Body of pancreas (tissue), 4 donors: ENCODE measurements at places on chromosomes 3 and 15. TPM values are rescaled to one million over a fixed set of nuclear protein-coding genes. Genes with fewer than 3 reads are reported as not detected.
A peak's percentile ranks its signal among the peaks of the same experiment; 100 is the strongest.

GRCh38 chr15:100911086-100911485, 8.1 kb upstream of the LRRK1 start:
- H3K27me3 ChIP-seq, result no peaks in the 10 kb centered on the region
- no peaks in the 10 kb centered on the region for H3K36me3 ChIP-seq
- no peak for DNase-seq
- H3K27ac ChIP-seq, result no peak overlapping the region
- no peaks in the 10 kb centered on the region for H3K4me1 ChIP-seq

DNA sequence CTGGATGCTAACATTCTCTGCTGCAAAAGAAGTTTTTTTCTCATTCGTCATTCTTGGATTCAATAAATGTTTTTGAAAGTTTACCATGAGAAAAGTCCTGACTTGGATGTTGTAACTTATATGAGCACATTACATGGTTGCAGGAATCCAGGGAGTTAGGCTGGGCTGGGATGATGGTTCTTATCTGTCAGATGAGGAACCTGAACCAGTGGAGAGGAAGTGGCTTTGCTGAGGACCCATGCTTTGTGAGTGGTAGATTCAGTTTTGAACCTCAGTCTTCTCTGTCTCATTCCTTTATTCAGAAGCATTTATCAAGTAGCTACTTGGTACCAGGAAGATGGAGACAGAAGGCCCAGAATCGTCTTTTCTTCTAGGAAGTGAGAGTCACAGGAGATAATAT, 3.7 kb upstream of the GASK1A start:
- H3K36me3 ChIP-seq, result no peaks in the 10 kb centered on the region
- peaks cover 7% of the 10 kb centered on the region for H3K4me1 ChIP-seq
- H3K4me3 ChIP-seq, result no peak overlapping the region
- no peak overlapping the region for H3K27ac ChIP-seq

GRCh38 chr3:39065197-39065596, 13.4 kb downstream of the WDR48 start:
- no peak overlapping the region for H3K27ac ChIP-seq
- peaks cover 9% of the 10 kb centered on the region for H3K4me1 ChIP-seq
- no peak for DNase-seq
- H3K4me3 ChIP-seq, result no peak overlapping the region

GRCh38 chr3:126663750-126664149, 8.8 kb upstream of the TXNRD3 start:
- no peaks in the 10 kb centered on the region for H3K36me3 ChIP-seq
- H3K4me1 ChIP-seq, result no peaks in the 10 kb centered on the region
- H3K4me3 ChIP-seq, result no peak overlapping the region
- no peaks in the 10 kb centered on the region for H3K27me3 ChIP-seq
- no peak overlapping the region for H3K27ac ChIP-seq
- no peak for DNase-seq

- H3K36me3 ChIP-seq, result no peaks in the 10 kb centered on the region
- no peak overlapping the region for H3K27ac ChIP-seq
- no peak overlapping the region for H3K4me3 ChIP-seq
- H3K4me1 ChIP-seq, result peaks cover 20% of the 10 kb centered on the region
- H3K27me3 ChIP-seq, result no peaks in the 10 kb centered on the region
Measured at GRCh38 chr3:125010393-125010792, 45.4 kb downstream of the HEG1 start.

GRCh38 chr3:59866076-59866475, 816.3 kb upstream of the CFAP20DC start:
- no peak overlapping the region for H3K27ac ChIP-seq
- H3K4me1 ChIP-seq, result no peaks in the 10 kb centered on the region
- no peak overlapping the region for H3K4me3 ChIP-seq
- H3K36me3 ChIP-seq, result no peaks in the 10 kb centered on the region
- H3K27me3 ChIP-seq, result no peaks in the 10 kb centered on the region
- DNase-seq, result peak; percentile 29

DNA sequence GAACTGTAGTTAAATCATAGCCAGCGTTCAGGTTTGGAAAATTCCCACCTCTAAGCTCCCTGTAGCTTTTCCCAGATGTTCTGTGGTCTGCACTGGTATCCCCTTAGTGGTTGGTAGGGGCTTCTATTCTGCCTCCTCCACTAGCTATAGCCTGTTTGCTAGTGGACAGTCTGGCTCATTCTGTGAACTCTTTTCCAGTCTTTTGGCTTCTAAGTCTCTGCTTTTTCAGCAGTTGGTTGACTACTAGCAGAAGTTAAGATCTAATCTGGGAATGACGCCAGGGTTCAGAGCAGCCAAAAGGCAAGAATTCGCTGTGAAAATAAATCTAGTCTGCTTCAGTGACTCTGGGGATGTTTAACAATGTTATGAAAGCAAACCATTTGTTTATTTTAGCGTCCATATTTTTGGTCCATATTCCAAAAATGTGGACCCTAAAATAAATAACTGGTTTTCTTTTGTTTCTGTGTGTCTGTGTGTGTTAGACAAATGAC, 73.7 kb upstream of the WDR72 start:
- H3K27me3 ChIP-seq, result no peaks in the 10 kb centered on the region
- no peak overlapping the region for H3K4me3 ChIP-seq
- peak; percentile 19 for DNase-seq
- peaks cover 7% of the 10 kb centered on the region for H3K4me1 ChIP-seq

DNA sequence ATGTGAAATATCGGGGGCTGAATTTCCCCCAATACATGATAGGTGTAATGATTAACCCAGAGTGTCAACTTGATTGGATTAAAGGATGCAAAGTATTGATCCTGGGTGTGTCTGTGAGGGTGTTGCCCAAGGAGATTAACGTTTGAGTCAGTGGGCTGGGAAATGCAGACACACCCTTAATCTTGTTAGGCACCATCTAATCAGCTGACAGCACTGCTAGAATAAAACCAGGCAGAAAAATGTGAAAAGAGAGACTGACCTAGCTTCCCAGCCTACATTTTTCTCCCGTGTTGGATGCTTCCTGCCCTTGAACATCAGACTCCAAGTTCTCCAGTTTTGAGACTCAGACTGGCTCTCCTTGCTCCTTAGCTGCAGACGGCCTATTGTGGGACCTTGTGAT, 247.8 kb downstream of the OTOL1 start:
- H3K4me3 ChIP-seq, result no peak overlapping the region
- H3K27me3 ChIP-seq, result no peaks in the 10 kb centered on the region
- H3K4me1 ChIP-seq, result no peaks in the 10 kb centered on the region
- no peak for DNase-seq

GRCh38 chr15:74937272-74937589, 642 bp downstream of the COX5A start:
- H3K36me3 ChIP-seq, result no peaks in the 10 kb centered on the region
- peaks cover 29% of the 10 kb centered on the region for H3K4me1 ChIP-seq
- peak overlapping the region; percentile 100 for H3K4me3 ChIP-seq
- DNase-seq, result no peak
- H3K27ac ChIP-seq, result peak overlapping the region; percentile 98

DNA sequence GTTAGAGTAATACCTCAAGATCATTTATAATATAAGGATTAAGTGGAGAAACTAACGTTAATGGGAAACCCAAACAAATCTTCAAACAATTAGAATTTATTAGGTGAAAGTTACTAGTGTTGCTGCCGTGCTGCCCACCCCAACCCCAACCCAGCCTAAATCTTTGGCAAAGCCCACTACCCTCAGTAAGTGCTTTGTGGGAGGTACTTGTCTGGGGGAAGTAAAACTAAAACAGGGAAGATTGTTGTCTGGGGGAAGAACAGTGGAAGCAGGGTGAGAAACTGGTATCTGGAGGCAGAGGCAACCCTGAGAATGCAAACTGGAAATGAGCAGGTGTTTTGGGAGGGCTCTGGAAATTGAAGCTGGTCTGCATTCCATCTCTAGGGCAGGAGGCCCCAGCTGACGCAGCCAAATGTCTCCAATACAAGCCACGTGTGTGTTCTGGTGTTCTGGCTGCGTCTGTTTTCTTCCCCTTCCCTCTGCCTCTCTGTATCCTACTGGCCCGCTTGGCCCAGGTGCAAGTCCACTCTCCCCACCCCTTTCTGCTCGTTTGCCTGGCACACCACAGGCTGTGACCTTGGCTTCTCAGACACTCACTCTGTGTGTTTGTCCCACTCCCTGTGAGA, 32.7 kb downstream of the FEM1B start:
- H3K36me3 ChIP-seq, result no peaks in the 10 kb centered on the region
- H3K4me3 ChIP-seq, result no peak overlapping the region
- H3K27me3 ChIP-seq, result no peaks in the 10 kb centered on the region

GRCh38 chr3:77690284-77690845, 650.5 kb downstream of the ROBO2 start:
- H3K4me1 ChIP-seq, result no peaks in the 10 kb centered on the region
- no peaks in the 10 kb centered on the region for H3K36me3 ChIP-seq
- no peaks in the 10 kb centered on the region for H3K27me3 ChIP-seq
- H3K4me3 ChIP-seq, result no peak overlapping the region
- no peak for DNase-seq

DNA sequence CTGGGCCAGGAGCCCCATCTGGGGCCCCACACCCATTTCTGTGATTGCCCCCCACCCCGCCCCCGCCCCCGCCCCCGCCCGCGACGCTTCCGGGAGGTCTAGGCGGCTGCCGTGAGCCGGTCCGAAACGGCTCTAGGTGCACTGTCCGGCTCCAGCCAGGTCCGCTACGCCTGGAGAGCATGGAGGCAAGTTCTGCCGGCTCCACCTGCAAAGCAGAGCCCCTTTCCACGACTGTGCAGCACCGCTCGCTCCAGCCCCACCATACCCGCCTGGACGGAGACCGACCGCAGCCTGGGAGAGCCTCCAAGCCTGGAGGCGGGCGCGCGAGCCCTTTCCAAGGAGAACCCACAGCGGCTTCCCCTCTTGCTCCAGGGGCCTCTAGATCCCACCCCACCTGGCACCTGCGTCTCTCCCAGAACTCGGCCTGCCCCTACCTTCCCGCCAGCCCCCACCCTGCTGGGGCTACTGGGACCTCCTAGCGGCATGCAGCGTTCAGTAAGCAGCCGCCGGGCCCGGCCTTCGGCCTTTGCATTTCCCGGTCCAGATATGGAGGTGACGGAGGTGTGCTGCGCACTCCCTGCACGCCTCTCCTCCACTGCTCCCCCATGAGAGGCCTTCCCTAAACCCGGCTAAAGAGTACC, 66.2 kb downstream of the KLF13 start:
- peak overlapping the region; percentile 97 for H3K27ac ChIP-seq
- peak; percentile 60 for DNase-seq
- no peaks in the 10 kb centered on the region for H3K36me3 ChIP-seq
- peak overlapping the region; percentile 59 for H3K4me3 ChIP-seq
- no peaks in the 10 kb centered on the region for H3K27me3 ChIP-seq
- H3K4me1 ChIP-seq, result peaks cover 37% of the 10 kb centered on the region

GRCh38 chr15:88894819-88895767, at the start of gene HAPLN3:
Gene HAPLN3 (minus strand): TSS chr15:88895544. CDS start chr15:88887298, 8,246 bp downstream.
- H3K27ac ChIP-seq, result no peak within 1 kb of the TSS
- peak within 1 kb of the TSS; percentile 10 for H3K4me3 ChIP-seq
- peaks cover 17% of the 10 kb centered on the region for H3K27me3 ChIP-seq
- DNase-seq, result no peak
- no peaks in the 10 kb centered on the region for H3K36me3 ChIP-seq

Gene CYP1A1
- 1.6 TPM for total RNA-seq

Gene ARMC8
- 103 TPM for total RNA-seq

Gene NPRL2
- 27.0 TPM for total RNA-seq

Gene DNAH1
- 6.0 TPM for total RNA-seq

Gene ASB14
- total RNA-seq, result not detected

Gene PLOD2
- 16.8 TPM for total RNA-seq

Gene GP9
- total RNA-seq, result not detected

Gene ZSCAN2
- 13.5 TPM for total RNA-seq

Gene CPNE9
- not detected for total RNA-seq

Gene GCNT3
- 1.3 TPM for total RNA-seq
